ENCODE measurements at places on chromosomes 7 and 10.
A peak's percentile ranks its signal among the peaks of the same experiment; 100 is the strongest.

DNA sequence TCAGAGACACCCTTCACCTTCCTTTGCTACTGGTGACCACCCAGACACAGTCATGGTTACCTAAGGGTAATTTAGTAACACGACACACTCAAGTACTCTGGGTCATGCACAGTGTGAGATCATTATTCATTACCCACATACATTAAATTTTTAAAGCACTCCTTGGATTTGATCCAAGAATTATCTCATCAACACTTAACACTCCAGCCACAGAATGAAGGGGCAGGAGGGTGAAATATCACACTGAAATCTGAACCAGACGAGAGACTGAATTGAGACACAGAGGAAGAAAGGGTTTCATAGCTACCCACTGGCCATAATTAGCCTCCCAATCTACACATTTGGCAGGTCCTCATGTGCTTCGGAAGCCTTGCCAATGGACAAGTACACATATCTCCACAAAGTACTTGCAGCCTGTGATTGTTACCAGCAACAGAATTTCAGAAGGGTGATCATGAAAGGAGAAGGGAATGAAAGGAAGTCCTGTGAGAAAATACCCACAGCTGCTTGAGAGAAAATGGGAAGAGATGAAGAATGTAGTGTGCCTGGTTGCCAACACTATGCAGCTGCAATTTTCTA lies 189.3 kb downstream of the POLR1F start:
- DNase-seq, result peak; percentile 24

DNA sequence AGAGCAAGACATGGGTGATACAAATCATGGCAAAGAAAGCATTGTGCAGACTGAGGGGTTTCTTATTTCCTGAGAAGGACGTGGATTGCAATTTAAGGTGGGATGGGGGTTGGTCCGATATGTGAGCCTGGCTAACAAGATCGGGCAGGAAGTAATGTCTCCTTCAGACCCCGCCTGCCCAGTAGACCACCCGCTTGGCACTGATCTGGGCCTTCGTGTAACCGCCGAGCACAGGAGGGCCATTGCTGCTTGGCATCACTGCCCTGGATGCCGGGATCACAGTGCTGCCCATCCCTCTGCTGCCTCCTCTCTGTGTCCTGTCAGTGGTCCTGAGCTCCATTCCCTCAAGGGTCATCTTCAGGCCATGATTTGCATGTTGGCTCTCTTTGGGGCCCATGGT lies 214.6 kb upstream of the ZNF32 start:
- DNase-seq, result no peak

DNA sequence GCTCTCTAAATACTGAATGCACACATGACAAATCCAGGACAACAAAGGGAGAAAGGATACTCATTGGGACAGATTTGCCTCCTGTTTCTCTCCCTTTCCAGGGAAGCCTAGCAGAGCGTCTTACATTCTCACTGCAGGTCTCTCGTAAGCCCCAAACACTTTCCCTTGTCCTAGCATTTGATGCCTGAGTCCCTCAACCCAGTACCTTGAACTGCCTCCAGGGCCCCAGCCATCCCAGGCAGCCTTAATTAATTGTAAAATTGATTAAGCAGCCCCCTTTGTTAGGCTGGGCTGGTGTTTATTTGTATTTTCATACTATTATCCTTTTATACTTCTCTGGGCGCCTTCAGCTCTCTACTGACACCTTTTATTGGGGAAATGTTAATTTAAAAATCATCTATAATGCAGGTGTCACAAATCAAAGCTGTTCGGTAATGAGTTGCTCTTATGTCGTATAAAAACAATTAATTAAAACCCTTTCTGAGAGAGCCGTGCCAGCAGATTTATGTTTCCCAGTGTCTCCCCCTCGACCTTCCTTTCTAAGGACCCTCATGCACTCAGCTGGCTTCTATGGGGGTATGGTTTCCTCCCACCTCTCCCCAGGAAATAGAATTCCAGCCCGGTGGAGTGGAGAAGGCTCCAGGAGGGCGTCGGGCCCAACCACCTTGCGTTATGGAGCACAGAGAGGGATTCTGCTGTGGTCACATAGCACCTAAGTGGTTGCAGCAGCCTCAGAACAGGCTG lies 243.8 kb downstream of the RPS24 start:
- no peak for DNase-seq

DNA sequence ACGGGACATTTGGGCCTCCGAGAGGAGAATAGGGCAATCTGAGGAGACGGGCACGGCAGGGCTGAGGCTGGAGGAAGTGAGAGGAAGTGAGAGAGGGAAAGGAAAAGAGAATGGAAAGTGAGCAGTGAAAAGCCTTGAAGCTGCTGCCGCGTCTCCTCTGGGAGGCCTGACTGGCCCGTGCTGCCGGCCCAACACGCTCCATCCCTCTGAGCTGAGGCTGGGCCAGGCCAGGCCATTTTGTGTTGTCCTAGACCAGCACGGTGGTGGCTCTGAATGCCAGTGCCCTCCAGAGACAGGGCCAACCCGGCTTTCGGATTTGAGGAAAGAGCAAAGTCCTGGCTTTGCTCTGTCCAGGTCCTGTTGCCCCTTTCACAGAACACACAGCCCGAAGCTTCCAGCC lies 361.1 kb upstream of the SHH start:
- DNase-seq, result no peak

DNA sequence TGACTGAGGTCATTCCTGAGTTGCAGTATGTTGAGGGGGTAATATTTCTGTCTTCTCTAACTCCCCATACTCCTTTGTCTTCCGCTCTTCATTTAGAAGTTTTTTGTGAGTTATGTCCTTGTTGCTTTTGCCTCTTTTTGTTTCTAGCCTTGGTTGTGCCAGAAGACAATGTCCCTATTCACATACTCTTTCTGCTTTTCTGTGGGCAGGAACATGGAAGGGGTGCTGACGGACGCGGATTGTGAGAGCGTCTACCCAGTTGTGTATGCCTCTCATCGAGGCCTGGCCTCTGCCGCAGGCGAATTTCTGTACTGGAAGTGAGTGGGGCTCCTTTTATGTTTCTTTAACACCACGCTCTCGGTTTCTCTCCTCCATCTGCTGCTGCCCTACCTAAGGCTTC lies 20.5 kb downstream of the STAG3 start:
- no peak for DNase-seq

DNA sequence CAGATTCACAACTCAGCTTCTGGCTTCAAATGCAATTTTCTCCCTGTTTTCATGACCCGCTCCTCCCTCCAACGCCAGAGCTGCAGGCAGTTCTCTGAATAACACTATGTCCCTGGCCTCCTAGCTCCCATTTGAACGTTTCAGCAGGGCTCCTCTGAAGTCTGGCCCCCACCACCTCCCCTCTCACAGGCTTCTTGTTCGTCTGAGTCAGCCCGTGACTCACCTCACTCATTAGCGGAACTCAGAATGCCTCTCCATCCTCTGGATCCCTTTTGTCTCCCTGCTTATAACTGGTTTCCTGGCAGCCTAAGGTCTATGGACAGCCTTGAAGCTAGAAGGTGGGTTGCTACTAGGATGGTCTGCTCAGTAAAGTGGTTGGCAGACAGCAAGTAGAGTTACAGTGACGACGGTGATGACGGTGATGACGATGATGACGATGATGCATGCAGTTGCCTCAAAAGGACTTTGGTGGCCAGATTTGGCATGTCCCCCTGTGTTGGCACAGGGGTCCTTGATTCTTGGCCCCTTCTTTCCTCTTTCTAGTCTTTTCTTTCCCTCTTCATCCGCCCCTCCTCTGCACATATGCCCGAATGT lies 83.3 kb upstream of the MKLN1 start:
- DNase-seq, result no peak

GRCh38 chr10:123855008-123855684 lies 36.5 kb downstream of the CPXM2 start:
- DNase-seq, result no peak

GRCh38 chr7:26690135-26690805 lies 174.1 kb downstream of the SKAP2 start:
- no peak for DNase-seq

DNA sequence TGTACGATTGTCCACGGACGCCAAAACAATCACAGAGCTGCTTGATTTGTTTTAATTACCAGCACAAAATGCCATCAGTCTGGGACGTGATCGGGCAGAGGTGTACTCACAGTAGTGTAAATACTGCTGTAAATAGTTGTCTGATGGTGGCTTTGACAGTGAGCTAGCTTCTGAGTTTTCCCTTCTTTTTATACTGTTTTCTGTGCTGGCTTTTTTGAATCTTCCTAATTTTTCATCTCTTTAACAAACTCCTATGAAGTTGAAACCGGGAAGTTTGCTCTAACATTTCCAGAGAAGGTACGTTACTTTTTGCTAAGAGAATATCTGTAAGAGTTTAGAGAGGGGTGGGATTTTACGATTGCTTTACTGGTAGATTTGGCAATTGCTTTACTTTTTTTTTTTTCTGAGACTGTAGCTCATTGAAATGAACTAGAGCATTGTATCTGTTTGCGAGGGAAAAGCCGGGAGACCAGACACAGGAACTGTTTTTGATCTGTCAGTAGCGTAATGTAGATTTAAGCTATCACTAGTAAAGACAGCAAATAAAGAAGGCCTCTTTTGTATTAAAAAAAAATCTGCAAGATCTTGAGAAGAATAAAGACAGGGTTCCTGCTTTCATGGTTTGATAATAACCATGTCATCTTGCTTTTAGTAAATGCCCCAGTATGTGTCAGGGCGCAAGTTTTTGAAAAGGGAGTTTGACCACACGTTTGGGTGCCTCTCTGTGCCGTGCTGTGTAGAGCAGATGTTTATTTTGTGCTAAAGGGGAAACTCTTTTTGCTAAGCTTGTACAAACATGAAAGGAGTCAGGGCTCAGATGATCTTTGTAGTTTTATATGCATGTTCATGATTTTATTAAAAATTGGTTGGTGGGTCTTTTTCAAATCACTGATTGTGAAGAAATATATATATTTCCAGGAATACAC lies 712 bp downstream of the FOXP2 start:
- no peak for DNase-seq

DNA sequence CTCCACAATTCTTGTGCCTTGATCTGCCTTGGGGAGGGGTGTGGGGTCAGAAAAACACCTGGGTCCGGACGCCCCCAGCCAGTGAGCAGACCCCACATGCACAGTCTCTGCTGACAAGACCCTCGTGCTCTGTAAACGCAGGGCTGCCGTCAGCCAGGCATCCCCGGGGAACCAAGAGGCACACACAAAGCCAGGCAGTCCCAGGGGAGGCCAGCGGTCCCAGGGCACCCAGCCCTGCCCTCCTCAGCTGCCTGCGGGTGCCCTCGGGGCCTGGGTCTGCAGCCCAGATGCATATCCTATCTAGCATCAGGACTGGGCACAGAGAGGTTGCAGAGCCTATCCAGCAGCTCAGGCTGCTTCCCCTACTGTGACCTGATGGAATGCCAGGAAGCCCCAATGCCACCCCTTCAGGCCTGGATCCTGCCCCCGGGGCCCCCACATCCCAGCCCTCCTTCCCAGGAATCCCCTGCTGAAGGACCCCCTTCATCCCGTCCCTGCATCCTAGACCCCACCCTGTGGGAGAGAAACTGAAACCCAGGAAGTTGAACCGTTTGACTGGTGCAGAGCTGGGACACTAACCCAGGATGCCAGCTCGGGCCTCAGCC lies 92.4 kb downstream of the MICALL2 start:
- no peak for DNase-seq

DNA sequence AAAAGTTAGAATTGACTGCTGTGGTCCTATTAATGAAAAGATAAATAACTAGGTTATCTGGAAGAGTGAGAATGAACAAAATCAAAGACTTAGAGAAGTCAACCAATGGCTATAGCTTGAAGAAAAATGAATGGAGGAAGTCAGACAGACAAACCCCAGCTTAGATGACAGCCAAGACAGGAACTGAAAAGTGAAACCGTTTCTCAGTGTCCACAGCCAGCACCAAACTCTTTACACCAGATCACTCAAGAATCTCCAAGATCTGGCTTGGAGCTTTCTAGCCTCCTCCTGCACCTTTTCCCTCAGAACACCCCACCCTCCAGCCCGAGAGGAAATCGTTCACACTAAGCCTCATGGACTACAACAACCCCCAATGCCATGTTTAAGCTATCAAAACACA lies 167.0 kb downstream of the SFMBT2 start:
- no peak for DNase-seq

- DNase-seq, result no peak
These were observed 197.6 kb upstream of the ZNF32 start for GRCh38 chr10:43846187-43846680.

GRCh38 chr10:124040451-124041188 lies 52.8 kb downstream of the CHST15 start:
- no peak for DNase-seq

DNA sequence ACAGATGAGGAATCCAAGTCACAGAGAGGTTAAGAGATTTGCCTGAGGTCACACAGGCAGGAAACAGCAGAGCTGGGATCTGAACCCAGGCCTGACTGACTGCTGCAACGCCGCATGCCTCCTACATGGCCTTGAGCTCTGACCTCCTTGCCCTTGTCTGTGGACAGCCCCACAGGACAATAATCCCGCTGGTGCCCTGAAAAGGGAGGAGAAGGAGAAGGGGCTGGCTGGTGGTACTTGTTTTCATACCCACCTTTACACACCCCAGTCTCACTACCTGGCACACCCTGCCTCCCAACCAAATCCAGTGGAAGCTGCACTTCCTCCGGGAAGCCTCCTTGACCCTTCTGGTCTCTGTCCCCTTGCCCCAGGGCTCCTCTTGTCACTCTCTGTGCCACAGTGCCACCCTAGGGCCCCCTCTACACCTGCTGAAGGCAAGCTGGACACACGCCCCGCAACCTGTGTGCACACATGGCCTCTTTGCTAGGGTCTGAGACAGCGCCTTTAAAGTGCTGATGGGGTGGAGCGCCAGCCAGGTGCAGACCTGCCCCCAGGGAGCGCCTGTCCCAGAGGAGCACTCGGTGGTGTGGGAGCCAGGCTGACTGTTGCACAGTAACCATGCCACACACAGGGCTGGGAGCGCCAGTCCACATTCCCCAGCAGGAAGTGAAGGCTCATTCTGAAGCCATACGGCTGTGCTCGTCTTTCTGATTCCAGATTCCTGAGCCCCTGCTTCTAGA lies 38.6 kb downstream of the ZCCHC24 start:
- DNase-seq, result no peak

DNA sequence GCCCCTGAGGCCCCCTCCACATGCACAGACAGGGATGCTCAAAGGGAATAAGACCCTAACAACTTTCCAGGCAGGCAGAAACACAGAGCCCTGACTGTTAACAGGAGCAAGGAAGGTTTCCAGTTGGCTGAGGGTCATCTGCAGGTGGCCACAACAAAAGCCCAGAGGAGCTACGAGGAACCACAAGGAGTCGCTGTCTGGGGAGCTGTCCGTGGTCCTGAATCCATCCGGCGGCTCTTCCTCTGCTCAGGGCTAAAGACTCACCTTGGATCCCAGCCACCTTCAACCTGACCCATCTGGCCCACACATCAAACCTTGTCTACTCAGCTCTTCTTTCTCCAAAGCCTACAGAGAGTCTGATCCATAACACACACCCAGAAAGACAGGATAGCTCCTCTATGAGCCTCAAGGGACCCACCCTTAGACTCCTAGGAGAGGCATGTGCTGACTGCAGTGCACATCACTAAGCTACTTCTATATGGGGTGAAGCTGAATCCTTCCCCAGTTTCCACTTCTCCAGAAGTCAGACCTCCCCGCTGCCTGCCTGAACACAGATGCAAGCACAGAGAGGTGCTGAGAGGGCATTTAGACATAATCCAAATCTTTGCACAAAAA lies 104.0 kb downstream of the SLIT1 start:
- DNase-seq, result no peak

- DNase-seq, result no peak
These were observed 38.2 kb downstream of the PRSS2 start for GRCh38 chr7:142808802-142809583.

- no peak for DNase-seq
These were observed 1173.6 kb upstream of the SORCS1 start for GRCh38 chr10:108338146-108338545.

GRCh38 chr7:26066736-26067135 lies 85.3 kb upstream of the NFE2L3 start:
- DNase-seq, result no peak

GRCh38 chr10:19577807-19578206 lies 238.4 kb upstream of the PLXDC2 start:
- DNase-seq, result no peak
